Activated CD4-positive, alpha-beta memory T cell treated with anti-CD3 and anti-CD28 coated beads, Interleukin-2, amount 10 ng/mL, durations not matched to agents 7 days and 5 days (primary cell): ENCODE measurements at places on chromosomes 1 and 21.

DNA sequence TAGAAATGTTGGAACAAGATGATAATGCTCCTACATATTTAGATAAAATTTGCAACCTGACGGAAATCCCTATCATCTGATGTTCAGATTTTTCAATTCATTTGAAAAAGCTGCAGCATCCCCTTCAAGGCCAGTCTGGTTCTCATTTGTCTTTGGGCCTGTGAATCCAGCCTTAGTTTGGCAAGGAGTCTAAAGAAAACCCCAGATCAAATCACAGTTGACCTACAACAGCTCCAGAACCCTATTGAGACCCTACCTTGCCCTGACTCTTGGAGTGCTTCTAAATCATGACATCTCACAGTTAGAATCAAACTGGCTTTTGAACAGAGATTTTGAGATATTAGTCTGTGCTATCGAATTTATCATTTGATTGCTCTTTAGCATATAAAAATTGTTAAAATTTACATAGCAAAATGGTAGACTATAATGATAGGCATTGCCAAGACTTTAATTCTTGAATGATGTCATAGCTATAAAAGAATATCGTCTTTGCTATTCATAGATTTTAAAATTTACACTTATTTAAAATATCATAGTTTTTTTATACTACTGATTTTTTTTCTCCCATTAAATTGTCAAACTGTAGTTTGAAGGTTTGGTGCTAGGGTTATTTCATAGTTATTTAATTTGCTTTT lies 2.2 kb downstream of the PPP2R5A start:
- no peak for DNase-seq

DNA sequence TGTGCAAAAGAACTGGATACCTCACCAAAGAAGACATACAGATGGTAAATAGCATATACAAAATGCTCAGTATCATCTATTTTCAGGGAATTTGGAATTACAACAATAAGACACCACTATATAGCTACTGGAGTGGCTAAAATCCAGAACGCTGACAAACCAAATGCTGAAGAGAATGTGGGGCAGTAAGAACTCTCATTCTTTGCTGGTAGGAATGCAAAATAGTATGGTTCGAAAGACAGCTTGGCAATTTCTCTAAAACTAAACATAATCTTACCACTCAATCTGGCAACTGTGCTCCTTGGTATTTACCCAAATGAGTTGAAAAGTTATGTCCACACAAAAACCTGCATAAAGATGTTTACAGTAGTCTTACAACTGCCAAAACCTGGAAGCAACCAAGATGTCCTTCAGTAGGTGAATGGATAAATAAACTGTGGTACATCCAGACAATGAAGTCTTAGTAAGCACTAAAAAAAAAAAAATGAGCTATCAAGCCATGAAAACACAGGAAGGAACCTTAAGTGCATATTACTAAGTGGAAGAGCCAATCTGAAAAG lies 26.5 kb downstream of the TARBP1 start:
- no peak for DNase-seq

DNA sequence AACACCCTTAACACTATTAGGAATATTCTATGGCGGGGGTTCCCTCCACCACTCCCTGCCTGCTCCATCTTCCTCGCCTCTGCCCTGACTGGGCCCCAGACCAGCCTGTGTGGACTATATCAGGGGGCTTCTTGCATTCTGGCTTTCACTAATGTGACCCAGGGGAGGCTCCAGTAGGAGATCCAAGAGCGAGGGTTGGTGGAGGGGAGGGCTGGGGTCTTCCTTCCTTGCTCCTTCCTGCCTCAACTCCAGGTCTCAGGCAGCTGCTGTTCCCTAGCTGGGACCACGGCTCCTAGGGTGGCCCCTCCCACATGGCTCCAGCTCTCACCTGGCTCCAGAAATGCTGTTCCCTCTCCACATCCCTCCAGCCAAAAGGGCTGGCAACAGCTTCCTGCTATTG lies 257.4 kb downstream of the MATN1 start:
- DNase-seq = no peak

GRCh38 chr1:3717041-3717714 lies 35.1 kb upstream of the CCDC27 start:
- no peak for DNase-seq

- no peak for DNase-seq
Observed at GRCh38 chr1:46197560-46197963, 672 bp downstream of the POMGNT1 start.

DNA sequence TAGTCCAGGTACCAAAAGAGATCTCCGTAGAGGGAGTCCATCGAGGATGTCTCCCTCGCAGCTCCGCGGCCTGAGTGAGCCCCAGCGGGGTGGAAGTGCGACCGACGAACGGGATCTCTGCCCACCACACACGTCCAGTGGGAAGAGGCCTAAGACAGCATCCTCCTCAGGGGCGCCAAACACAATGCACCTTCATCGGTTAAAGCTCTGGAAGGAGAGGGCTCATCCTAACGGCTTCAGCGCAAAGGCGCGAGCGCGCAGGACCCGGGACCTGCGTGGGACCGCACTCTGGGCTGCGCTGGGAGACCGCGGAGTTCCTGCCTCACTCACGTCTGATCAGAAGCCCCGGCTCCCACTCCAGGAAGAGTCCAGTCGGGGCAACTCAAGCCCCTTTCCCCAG lies 7.6 kb downstream of the SLC25A24 start:
- DNase-seq = no peak

GRCh38 chr1:86147755-86148154 lies 8.8 kb downstream of the COL24A1 start:
- DNase-seq = no peak

GRCh38 chr1:234776876-234777855 lies 167.2 kb upstream of the IRF2BP2 start:
- no peak for DNase-seq

GRCh38 chr1:43705982-43706597 lies 1.2 kb upstream of the ST3GAL3 start:
- no peak for DNase-seq

- no peak for DNase-seq
Observed at GRCh38 chr1:212605441-212606394, 2.8 kb upstream of the ATF3 start.

DNA sequence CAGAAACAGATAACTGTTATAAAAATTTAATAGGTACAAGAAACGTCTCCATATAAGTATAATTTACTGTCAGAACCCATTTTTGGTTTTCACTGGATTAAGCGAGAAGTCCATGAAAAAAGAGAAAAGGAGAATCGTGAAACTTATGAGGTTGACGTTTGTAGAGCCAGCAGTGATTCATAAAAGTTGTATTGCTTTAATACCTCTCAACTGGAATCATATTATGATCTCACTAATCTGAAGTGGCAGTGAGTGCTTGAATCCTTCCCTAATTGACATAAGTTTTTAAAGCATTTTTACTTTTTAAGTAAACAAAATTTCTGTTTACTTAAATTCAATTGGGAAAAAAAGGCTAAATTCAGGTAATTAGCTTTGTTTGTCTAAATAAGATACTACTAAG lies 315.3 kb downstream of the TPR start:
- no peak for DNase-seq
